Caco-2 (cell line): ENCODE measurements at places on chromosomes 3 and 15. TPM values are rescaled to one million over a fixed set of nuclear protein-coding genes. Genes with fewer than 3 reads are reported as not detected.
A peak's percentile ranks its signal among the peaks of the same experiment; 100 is the strongest.

- DNase-seq, result no peak
Observed at GRCh38 chr3:20905210-20905805, 719.3 kb upstream of the SGO1 start.

GRCh38 chr3:123657568-123657967, 72.7 kb upstream of the HACD2 start:
- DNase-seq, result no peak

DNA sequence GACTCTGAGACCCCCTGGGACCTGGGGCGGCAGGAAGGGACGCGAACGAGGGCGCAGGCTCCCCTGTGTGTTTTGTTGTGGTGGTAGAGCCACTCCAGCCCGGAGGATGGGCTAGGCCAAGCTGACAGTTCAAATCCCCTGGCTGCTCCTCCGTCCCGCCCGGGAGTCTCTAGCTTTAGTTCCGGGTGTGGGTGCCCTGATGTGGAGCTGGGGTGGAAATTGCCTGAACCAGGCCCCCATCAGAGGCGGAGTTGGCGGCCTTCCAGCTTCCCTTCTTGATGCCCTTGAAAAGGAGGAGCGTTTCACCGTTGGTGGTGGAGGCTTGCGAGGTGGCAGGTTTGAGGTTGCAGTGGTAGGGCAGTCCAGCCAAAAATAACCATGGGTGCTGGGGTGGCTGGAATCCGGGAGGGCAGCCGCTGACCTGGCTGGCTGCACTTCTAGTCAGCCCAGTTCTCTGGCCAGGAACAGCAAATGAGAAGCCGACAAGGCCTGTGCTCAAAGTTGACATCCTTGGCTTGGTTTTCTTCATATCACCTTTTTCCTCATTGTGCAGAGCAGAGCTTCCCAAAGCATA, 817 bp downstream of the CLK3 start:
- DNase-seq, result no peak

- no peak for DNase-seq
Observed at GRCh38 chr15:27223179-27223578, 252.2 kb downstream of the GABRG3 start.

DNA sequence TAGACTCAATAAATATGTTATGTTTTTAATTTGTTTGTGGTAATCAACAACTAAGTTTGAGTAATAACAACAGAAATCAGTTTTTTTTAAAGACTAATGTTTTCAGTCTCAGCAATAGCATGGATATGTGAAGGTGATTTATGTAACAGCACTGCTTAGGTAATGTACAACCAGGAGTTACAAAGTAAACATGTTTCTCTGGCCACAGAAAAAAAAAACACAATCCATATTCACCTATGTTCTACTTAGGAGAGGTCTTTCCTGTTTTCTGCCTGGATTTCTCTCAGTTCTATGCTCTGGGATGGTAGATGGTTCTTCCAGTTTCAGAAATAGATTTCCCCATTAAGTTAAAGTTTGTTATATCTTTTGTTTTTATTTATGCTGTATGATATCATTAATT, 579.4 kb downstream of the SI start:
- no peak for DNase-seq

DNA sequence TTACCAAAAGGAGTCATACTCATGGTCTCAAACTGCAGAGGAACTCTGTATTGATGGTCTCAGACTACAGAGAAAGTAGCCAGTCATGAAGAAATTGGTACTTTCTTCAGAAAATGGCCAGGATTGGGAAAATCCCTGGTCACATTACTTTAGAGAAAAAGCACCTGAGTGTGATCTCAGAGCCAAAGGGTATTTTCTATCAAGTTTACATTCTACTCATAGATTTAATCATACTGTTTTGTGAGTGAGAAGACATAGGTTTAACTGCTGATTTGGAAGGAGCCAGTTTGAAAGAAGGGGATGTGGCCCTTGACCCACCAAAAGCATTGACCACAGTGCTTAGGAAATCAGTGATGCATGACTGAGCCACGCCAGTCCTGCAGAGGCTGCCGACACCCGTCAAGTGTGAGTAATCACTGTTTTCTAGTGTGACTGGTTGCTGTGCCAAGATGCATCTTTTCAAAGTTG, 203.6 kb downstream of the AKAP13 start:
- DNase-seq, result no peak

- DNase-seq, result no peak
Observed at GRCh38 chr15:62880278-62880677, 162.3 kb upstream of the TPM1 start.

GRCh38 chr15:48719668-48720067, 74.2 kb upstream of the FBN1 start:
- no peak for DNase-seq

- DNase-seq, result no peak
Observed at GRCh38 chr3:8882642-8883041, 80.6 kb downstream of the RAD18 start.

DNA sequence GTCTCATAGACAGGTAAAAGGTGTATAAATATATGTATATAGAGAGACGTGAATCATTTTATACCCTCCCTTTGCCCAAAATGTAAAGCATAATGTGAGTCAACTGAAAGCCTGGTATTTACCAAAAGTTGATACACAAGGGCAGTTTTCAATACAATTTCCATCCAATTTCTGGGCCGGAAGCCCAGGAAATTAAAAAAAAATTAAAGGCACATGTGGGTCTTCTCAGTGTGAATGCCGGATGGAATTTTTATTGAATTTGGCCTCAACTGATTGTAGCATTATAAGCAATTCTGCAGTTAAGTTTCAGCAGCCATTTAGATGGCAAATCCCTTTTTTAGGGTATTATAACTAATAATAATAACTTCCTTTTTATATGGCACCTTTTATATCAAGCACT, 3.3 kb upstream of the CNTN3 start:
- no peak for DNase-seq

GRCh38 chr3:47282424-47283192, at the start of the genes KIF9 and KLHL18:
KIF9 (minus strand) TSS chr3:47282799; CDS start chr3:47277374, 5,425 bp downstream.
KLHL18 (plus strand) TSS chr3:47282944; CDS start chr3:47282966, 22 bp downstream.
- peak; percentile 94 for DNase-seq

DNA sequence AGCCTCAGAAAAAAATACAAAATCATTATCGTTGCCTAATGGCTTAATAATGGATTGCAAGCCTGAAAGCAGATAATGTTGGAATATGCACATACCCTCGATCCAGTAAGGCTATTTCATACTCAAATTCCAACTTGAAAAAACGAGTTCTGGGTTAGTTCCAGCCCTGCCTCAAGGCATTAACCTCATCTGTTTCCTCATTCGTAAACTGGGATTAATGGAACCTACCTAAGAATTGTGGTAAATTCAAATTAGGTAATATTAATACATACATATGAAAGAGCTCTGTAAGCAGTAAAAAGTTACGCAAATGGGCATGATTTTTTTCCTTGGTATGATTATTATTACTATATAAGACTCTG, 107.5 kb downstream of the SRGAP3 start:
- no peak for DNase-seq

DNA sequence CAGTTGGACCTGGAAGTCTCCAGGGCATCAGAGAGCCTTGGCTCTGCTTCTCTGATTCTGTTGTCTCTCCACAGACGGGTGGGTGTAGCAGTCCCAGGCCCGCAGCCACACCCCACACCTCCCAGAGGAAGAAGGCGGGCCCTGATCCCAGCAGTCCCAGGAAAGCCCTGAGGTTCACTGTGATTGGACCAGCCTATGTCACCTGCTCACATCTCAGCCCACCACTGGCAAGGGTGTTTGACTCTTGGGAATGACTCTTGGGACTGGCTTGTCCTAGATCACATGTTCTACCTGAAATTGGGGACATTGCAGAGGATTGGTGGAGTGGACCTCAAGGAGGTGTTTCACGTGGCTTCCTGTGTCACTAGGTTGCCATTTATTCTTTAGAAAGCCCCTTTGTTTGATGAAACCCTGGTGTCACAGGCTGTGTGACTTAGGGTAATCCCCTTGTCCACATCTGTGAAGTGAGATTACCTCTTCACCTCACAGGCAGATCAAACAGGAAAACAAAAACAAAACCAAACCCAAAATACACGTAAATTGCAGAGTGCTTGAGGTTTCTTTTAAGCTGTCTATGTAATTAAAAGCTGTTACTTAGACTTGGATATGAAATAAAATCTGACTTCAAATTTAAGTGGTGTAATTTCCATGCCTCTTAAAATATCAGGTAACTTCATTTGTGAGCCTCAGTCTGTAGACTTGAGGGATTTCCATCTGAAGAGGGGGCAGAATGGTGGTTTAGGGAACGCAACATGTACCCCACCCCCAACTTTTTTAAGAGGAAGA, 26.7 kb downstream of the FLNB start:
- peak; percentile 60 for DNase-seq

GRCh38 chr3:158727206-158728060, 4.8 kb downstream of the RARRES1 start:
- peak; percentile 63 for DNase-seq

DNA sequence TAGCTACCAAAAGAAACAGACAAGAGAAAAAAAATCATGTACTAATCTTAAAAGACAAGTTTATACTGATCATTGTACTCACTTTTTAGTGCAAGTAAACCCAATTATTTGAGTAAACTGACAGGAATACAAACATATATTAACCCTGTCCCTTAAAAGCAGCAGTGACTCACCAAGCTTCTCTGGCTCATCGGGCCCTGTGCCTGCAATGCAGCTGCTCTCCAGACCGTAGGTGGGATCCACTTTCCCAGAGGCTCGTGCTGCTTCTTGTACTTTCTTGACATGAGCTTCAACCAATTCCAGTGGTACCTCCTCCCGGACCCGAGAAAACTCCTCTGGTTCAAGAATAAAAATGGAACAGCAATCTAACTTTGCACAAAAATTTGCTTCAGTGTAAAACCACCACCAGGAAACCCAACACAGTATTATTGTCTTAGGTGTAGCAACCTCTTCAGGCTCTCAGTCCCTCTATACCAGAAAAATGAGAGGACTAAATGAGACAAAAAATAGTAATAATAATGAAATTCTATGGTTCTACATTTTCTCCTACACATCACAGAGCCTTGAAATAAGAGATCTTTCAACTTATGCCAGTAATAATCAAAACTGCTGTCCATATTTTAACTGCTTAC, 82.6 kb upstream of the CSPG5 start:
- DNase-seq, result no peak

- DNase-seq, result no peak
Observed at GRCh38 chr15:56341201-56341600, 24.0 kb upstream of the TEX9 start.

- DNase-seq, result no peak
Observed at GRCh38 chr3:106593381-106593780, 724.6 kb upstream of the CBLB start.

DNA sequence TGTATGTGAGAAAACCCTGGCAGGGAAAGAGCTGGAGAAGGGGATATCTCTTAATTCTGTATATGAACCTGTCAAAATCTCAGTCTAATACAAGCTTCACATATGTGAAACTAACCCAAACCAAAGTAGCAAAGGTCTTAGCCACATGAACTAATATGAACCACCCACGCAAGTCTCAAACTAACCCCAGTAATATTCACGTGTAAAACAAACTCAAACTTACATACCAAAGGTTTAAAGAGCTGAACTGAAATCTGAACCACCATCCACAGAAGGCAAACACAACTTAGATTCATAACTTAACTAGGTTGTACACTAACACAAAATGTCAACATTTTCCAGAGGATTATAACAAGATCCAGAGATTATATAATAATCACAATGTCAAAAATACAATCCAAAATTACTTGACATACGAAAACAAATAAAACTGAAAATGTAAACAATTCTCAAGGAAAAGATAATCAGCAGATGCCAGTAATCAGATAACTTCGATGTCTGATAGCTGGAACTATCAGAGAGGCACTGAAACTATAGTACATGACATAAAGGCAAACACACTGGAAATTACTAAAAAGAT, 64.1 kb downstream of the VPS13C start:
- no peak for DNase-seq

DNA sequence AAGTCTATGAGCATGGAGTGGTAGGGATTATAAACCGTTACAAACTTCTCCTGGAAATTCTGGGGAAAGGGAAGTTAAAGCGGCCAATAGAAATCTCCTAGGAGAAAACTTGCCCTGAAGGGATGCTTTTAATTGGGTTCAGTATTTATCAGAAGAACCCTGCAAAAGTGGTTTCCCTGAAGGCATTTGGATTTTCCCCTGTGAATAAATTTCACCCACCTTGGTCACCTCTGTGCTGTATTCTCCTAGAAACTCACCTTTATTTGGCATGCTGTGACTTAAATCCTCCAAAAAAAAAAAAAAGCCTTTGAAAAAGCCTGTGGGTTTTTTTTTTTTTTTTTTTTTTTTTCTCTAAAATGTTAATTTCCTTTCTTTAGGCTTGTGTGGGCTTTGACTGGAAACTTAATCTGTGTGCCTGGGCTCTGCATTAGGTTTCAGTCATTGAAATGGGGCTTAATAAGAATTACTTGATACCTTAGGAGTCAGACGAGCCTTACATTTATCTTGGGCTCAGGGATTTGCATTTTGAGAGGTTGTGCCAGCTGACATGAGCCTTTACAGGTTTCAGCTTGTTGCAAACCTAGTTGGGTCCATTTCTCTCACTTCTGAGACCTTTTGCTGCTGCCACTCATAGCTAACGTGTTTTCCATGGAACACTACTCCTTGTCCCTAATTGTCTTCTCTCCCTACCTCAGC, 22.0 kb downstream of the TGFBR2 start:
- DNase-seq, result no peak

DNA sequence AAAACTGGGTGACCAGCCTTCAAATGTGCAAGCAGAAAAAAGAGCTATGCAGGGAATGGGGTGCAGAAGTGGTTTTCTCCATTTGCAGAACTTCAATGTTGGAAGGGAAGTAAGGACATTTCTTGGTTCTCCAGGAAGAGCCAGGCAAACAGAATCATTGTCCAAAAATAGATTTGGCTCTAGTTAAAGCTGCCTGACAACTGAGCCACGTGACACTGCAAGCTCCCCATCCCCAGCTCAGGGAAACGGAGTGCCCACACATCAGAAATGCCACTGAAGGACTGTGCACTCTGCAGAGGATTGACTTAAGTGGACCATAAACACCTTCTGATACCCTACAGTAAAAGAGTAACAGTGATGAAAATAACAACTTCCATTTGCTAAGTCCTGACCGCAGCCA, 195.6 kb upstream of the NSMCE3 start:
- no peak for DNase-seq

- no peak for DNase-seq
Observed at GRCh38 chr3:114879059-114880031, 267.7 kb downstream of the ZBTB20 start.

GRCh38 chr3:73609655-73610054, 15.1 kb downstream of the PDZRN3 start:
- DNase-seq, result no peak

The CIAO2A gene
- total RNA-seq, result 61.6 and 63.7 TPM in 2 replicates

The TEX55 gene
- not detected in 2 replicates for total RNA-seq

The TRPM1 gene
- not detected in 2 replicates for total RNA-seq

The CACNA1D gene
- 13.3 and 15.6 TPM in 2 replicates for total RNA-seq

The POPDC2 gene
- total RNA-seq, result 0.77 and 1.4 TPM in 2 replicates

The CCR4 gene
- 0.16 TPM in 1 of 2 replicates, not detected in the other for total RNA-seq

The SLC24A5 gene
- total RNA-seq, result not detected in 2 replicates

The SERINC4 gene
- 0.21 and 0.23 TPM in 2 replicates for total RNA-seq

The KCTD6 gene
- total RNA-seq, result 9.2 and 9.8 TPM in 2 replicates

The GATM gene
- total RNA-seq, result 3.3 and 4.4 TPM in 2 replicates

The VWA5B2 gene
- total RNA-seq, result 0.79 and 1.6 TPM in 2 replicates
